CD8-positive, alpha-beta T cell (primary cell): ENCODE measurements at places on chromosomes 6 and 20.

- DNase-seq: no peak
Measured at GRCh38 chr6:103002282-103002681, 1608.8 kb downstream of the GRIK2 start.

- DNase-seq: peak; percentile 37
Measured at GRCh38 chr6:160013987-160014868, 45.3 kb downstream of the IGF2R start.

DNA sequence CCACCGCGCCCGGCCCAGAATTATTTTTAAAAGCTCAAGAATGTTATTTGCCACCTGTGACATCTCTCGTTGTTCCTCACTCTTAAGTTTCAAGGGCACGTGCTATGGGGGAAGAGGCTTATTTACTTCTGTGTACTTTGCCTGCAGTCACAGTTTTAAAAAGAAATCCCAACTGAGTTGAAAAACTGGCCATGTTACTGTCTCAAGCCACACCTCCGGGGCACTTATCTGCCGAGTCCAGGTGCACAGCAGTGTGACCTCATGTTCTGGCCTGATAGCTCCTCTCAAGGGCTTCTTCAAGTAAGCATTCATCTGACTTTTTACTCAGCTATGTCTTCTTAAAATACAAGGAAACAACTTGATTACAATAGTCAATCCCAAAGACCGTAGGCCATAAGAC lies 34.5 kb downstream of the SHLD1 start:
- no peak for DNase-seq

- no peak for DNase-seq
Measured at GRCh38 chr6:23174781-23175361, 605.5 kb downstream of the HDGFL1 start.

DNA sequence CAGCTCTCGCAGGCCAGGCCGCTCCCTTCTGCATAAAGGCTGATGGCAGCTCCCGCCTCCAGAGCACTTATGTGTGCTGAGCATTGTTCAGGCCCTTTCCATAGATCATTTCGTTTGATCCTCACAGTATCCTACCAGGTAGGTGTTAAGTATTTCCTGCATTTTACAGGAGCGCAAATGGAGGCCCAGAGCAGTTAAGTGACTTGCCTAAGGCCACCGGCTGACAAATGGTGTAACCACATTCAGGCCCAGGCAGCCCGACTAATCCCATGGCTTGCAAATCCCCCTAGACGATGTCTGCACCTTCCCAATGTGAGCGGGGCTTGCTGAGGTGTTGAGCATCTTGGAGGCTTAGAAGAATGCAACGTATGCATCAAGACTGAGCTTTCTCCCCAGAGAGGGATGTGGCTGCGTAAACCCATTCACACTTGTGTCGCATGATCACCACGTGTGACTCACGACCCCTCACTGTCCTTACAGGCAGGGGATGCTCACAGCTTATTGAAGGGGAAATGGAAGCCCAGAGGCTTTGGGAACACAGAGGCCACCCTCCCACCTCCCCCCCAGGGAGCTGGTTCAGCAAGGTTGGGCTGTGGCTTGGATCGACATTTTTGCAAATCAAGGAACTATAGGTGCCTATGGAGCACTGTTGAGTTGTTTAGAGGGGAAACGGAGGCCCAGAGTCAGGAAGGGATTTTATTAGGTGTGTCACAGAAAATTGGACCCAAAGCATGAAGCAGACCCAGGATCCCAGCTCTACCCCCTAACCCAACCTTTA lies 7.0 kb downstream of the BPIFB2 start:
- DNase-seq: no peak

DNA sequence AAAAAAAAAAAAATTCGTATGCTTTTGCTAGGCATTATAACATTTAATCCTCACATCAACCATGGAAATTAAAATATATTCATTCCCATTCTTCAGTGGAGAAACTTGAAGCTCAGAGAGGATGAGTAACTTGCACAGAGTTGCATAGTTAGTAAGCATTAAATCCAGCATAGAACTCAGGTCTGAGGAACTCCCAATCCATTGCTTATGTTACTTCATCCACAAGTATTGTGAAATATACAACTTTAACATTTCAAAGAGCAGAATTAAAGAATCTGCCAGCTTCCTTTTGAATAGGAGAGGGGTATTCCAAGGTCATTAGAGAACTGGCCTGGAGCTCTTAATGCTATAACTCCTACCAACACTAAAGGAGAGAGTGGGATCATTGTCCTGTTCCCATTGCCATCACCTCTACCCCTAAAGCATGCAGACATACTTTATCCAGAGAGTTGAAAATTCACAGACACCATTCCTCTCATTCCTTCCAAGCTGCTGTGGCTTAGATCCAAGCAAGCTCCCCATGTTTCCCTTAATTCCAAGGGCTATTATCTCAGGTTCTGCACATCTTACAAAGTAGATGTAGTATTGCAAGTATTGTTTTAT lies 91.9 kb downstream of the FLRT3 start:
- no peak for DNase-seq

DNA sequence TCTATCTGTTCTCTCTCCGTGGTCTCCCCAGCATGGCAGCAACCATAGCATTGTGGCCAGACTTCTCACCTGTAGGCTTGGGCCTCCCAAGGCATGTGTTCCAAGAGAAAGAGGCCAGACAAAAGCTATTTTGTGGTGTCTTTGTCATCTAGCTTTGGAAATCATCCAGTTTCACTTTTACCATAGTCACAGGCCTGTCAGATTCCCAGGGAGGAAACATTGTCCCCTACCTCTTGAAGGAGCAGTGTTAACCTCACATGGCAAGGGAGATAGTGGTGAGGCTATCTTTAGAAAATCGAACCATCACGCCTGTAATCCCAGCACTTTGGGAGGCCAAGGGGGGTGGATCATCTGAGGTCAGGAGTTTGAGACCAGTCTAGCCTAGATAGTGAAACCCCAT lies 42.3 kb upstream of the RALGAPA2 start:
- DNase-seq: no peak

DNA sequence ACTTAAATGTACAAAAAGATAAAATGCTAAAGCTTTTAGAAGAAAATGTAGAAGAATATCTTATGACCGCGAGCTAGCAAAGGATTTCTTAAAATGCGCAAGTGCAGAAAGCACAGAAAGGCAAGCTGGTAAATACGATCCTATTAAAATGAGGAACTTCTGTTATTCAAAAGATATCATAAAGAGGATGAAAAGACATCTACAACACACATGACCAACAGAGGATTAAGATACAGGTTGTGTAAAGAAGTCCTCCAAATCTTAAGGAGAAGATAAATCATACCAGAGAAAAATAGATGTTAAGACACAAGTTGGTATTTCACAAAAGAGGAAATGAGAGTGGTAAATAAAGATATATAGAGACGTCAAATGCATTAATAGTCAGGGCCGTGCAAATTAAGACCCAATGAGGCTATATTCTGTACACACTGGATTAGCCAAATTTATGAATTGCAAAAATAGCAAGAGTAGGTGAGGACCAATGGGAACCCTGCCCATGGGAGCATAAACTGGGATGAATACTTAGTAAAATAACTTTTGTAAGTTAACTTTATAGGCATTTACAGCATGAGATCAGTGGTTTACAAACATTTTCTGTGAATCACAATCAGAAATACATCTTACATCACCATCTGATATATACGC lies 23.0 kb downstream of the APCDD1L start:
- no peak for DNase-seq

DNA sequence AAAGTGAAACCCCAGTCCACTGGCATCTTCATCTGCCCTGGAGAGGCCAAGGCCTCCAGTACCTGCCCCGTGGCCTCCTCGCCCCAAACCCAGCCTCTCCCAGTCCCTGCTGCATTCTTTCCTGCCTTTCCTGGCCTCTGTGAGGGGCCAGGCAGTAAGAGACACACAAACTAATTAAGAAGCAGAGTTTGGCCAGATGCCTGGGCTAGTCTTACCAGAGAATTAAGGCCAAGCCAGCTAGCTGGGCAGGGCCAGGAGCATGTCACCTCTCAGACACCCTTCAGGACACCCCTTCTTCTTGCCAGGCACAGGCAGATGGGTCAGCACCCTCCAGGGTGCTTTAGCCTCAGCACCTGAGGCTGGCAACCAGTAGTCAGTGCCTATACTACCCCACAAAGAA lies 2.4 kb downstream of the MDGA1 start:
- no peak for DNase-seq
